ENCODE measurements at places on chromosomes 7 and 10.
A peak's percentile ranks its signal among the peaks of the same experiment; 100 is the strongest.

GRCh38 chr7:47782022-47782421 lies 166.2 kb downstream of the PKD1L1 start:
- DNase-seq: no peak

GRCh38 chr7:55144333-55145317 lies 125.8 kb downstream of the EGFR start:
- DNase-seq: peak; percentile 75

DNA sequence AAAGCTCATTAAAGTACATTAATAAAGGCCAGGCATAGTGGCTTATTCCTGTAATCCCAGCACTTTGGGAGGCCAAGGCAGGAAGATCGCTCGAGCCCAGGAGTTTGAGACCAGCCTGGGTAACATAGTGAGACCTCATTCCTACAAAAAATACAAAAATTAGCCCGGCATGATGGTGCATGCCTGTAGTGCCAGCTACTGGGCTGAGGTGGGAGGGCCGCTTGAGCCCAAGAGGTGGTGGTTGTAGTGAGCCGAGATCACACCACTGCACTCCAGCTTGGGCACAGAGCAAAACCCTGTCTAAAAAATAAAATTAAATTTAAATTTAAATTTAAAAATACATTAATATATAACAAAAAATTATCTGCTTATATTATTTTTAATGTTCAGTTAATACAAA lies 7.1 kb upstream of the TAS2R39 start:
- DNase-seq: no peak

- peak; percentile 86 for DNase-seq
Observed at GRCh38 chr7:24979470-24979862, 512 bp downstream of the OSBPL3 start.

DNA sequence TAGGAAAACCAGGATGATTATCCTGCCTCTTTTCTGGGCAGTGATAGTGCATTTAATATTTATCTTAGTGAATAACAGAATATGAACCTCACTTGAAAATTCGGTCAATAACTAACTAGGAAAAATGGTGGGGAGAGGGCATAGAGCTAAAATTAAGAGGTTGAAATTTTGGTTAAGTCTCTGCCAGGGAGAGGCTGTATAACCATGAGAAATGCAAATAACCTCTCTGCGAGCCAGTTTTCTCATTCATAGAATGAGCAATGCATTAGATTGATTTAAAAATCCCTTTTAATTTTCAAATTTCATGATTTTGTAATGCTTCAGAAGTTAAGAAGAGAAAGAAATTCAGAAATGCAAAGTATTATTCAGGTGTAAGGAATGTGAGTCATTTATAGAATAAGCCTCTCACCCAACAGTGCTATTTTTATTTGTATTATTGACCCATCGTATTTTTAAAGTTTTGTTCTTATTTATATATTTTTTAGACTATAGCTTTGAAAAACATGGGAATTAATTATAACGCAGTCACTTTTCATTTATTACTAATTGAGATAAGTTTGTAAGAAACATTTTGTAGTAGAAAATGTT lies 104.7 kb downstream of the PHF14 start:
- no peak for DNase-seq

DNA sequence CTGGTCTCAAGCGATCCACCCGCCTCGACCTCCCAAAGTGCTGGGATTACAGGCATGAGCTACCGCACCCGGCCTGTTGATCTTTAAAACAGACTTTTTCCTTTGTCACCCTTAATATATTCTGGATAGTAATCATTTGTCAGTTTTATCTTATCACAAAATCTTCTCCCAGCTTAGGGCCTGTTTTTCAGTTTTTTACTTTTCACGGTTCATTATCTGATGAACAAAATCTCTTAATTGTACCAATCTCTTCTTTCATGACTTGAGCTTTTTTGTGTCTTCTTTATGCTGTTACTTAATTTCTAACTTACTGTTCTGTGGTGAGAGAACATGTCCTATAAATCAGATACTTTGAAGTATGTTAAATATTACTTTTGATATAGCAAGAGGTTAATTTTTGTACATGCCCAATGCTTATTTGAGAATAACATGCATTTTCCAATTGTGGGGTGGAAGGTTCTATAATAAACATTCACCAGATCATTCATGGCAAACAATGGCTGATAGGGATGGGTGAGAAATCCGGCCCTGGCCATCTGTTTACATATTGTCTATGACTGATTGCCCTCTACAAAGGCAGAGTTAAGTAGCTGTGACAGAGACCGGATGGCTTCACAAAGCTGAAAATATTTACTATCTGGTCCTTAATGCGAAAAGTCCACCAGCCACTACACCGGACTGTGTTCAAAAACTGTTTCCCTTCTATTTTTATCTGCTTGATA lies 5.3 kb downstream of the PAPOLB start:
- no peak for DNase-seq

DNA sequence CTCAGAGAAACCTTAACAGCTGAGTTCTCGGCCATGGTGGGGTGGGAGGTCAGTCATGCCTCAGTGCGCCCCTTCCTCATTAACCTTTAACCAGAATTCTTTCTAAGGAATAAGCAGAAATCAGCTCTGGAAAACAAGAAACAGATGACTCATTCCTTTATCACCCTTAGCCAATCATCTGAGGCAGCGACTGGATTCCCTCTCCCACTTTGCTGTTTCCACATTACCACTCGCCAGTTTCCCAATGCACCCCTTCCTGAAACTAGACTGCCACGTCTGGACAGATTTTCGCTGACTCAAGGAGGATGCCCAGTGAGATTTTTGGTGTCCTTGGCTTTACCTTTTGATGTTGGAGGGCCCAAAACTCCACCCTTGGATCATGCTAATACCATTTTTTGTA lies 223.8 kb downstream of the PLXDC2 start:
- no peak for DNase-seq

DNA sequence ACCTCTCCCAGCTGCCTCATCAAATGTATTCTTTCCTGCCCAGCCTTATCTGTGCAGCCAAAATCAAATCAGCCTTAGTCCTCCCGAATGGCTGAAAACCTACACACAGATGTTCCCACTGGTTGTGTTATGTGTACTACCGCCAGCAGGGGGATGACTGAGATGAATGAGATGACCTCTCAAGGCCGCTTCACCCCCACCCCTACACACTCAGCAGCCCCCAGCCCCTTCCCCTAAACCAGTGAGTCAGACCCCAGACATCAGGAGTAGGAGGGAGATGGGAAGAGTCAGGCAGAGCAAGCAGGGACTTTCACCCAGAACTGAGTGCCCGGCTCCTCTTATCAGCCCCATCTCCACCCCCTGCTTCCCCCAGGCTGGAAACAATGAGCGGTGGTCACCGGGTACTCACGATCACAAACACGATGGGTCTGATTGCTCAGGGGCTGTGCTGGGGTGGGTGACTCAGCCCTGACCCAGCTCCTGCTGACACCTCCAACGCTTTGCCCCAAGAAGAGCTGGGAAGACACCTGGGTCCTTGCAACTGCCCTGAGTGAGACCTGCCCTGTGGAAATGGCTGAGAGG lies 6.5 kb upstream of the C10orf105 start:
- DNase-seq: peak; percentile 57

DNA sequence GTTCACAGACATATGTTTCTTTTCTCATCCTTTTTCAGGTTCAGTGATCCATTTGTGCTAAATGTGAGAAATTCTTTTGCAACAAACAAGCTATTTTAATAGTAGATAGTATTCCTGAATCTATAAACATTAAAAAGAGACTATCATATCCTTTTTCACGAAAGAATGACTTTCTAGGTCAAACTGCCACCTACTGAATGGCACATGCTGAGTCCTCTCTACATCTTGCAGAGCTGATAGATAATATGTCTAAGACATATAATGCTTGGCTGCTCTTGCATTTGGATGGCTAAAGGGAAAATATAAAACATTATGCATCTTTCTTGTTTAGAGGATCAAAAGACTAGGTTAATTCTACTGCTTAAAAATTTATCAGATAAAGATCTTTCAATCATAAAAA lies 114.1 kb upstream of the SLC26A5 start:
- no peak for DNase-seq

- DNase-seq: no peak
Observed at GRCh38 chr10:938941-939678, 7.6 kb upstream of the LARP4B start.

GRCh38 chr10:106973288-106973687 lies 191.2 kb downstream of the SORCS1 start:
- no peak for DNase-seq

DNA sequence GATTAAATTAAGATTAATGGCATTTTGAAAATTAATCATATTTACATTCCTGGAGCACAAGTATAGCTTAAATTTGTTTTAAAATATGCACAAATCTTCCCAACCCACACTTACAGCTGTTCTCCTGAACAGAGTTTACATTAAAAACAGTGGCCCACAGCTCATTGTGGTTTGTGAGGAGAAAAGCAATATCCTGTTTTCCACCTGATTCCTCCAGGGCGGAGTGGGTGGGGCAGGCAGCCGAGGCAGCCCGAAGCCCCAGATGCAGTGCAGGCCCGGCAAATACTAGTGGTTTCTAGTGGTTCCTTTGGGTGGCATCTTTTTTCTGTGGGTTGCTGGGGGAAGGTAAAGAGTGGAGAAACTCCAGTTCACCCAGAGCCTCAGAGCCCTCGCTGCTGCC lies 280.8 kb downstream of the ARHGAP12 start:
- DNase-seq: no peak

- no peak for DNase-seq
Observed at GRCh38 chr10:125661941-125662515, 20.9 kb downstream of the TEX36 start.

- DNase-seq: no peak
Observed at GRCh38 chr10:13871011-13871410, 284.2 kb downstream of the PRPF18 start.

DNA sequence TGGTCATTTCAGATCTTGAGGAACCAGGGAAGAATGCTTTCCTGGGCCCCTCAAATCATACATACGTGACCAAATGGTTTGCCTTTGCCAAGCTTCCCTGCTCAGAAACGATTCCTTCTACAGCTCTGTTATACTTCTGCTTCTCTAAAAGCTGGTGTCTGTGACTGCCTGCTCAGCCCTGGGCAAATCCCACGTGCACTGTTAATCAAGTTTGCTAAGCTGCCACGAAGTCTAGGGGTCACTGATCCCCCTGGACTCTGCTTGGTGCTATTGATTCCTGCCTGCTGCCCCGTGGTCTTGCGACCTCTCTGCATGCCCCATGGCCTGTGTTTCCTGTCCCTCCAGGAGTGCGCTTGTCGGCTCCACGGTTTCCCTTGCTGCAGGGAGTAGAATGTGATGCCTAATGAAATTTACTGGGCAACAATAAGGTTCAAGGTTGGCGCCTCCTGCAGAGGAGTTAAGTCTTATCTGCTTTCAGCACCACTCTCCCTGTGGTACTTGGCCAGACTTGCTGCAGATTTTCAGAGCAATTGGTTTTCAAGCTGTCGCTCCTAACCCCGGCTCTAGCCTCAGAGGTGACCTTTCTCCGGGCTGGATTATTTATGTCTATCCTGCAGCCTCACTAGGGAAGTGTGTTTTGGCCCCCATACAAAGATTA lies 201.6 kb upstream of the FZD8 start:
- DNase-seq: no peak

DNA sequence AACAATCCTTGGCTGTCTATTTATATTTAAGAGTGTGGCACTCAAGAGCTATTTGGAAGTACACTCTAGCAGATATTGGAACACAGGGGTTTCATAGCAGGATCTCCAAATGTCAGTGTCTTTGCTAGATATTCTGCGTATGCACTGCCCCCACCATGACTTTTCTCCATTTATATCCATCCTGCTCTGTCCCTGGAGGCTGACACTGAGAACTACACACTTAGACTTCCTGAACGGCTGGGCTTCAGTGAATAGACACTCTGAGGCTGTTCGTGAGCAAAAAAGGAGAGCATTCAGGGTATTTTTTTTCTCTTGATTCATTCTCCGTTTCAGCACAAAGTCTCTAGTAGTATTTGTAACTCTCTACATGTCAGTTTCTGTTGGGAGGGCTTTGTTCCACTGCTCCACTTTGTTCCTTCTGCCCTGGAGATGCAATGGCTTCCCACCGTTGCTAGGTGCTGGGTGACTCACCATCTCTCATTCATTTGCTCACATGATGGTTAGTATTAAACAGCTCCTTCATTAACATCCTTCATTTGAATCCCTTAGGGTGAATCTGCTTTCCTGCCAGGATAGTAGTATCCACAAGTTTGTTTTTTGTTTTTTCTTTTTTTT lies 155.9 kb upstream of the SLC13A1 start:
- no peak for DNase-seq

DNA sequence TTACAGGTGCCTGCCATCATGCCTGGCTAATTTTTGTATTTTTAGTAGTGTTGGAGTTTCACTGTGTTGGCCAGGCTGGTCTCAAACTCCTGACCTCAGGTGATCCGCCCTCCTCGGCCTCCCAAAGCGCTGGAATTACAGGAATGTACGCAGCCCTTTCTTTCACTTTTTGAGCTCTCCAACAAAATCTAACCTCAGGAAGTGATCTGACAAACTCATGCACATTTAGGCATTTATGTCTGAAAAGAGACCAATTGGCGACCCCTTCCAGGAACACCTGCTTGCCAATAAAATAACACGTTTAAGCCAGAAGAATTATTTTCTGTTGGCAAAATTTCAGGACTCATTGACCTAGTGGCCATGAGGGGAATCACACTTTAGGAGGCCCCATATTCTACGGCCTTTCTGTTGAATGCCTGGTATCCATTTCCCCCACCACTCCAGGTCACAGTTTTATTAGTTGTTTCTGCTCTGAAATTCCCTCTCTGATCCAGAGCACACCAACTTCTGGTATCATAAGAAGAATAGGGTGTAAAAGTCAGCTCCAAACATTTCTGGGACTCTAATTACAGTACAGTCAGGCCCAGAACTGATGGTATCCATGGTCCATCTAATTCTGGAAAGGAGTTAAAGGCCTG lies 65.8 kb upstream of the FRMD4A start:
- DNase-seq: no peak

- DNase-seq: no peak
Observed at GRCh38 chr10:127215866-127216265, 19.5 kb upstream of the INSYN2A start.

GRCh38 chr7:8261711-8262695 lies at the start of gene ICA1:
Gene ICA1, minus strand, starts transcription at chr7:8262167. Its CDS starts 26,241 bp downstream, at chr7:8235926.
- DNase-seq: peak; percentile 91

- no peak for DNase-seq
Observed at GRCh38 chr10:91705948-91706670, 73.2 kb upstream of the PPP1R3C start.

DNA sequence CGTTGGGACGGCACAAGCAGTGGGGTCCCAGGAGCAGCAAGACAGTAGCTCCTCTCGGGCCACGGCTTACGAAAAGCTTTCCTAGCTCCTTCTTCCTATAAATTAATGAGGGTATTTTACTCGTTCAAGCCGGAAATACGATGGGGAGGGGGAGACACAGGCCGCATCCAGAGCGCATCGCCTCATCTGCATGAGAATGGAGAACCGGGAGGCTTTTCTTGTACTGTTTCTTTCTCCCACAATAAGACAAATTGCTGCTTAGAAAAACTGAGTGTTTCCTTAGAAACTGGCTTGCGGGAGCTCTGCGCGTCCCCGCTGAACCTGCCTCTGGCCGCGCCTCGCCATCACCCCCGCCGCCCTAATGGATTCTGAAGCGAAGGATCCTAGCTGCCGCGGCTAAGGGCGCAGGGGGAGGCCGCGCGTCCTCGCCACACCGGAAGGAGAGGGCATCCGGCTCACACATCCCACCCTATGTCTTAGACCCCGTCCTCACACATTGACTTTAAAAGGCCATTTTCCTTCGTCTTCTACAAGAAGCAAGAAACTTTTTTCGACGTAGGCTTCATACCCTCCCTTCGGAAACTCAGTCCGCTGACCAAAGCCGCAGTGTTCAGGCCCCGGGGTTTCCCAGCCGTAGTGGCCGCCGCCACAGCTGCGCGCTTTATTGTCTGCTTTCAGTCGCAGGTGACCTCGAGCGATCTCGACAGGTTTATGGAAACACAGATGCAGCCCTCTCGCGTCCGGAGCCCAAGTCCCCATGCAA lies 8.8 kb downstream of the NXPH1 start:
- no peak for DNase-seq

- DNase-seq: no peak
Observed at GRCh38 chr7:115153769-115154477, 232.0 kb downstream of the MDFIC start.
